ENCODE measurements at places on chromosomes 16 and 17. TPM values are rescaled to one million over a fixed set of nuclear protein-coding genes. Genes with fewer than 3 reads are reported as not detected.

- no peaks in the 10 kb centered on the region for H3K4me1 ChIP-seq
- no peak overlapping the region for H3K4me3 ChIP-seq
- no peak for DNase-seq
- no peak overlapping the region for H3K27ac ChIP-seq
- no peaks in the 10 kb centered on the region for H3K27me3 ChIP-seq
Observed at GRCh38 chr16:78562650-78563049, 463.2 kb downstream of the WWOX start.

- H3K4me3 ChIP-seq, result peak overlapping the region; percentile 23
- peaks cover 6% of the 10 kb centered on the region for H3K4me1 ChIP-seq
- H3K27ac ChIP-seq, result no peak overlapping the region
- H3K36me3 ChIP-seq, result no peaks in the 10 kb centered on the region
- DNase-seq, result peak; percentile 61
Observed at GRCh38 chr17:62791767-62792446, 16.2 kb downstream of the MARCHF10 start.

The LHX1 gene
- 0.44 TPM for total RNA-seq

The NTN3 gene
- total RNA-seq, result 0.30 TPM

- no peak overlapping the region for H3K27ac ChIP-seq
- DNase-seq, result no peak
- H3K36me3 ChIP-seq, result peaks cover 81% of the 10 kb centered on the region
- H3K4me1 ChIP-seq, result no peaks in the 10 kb centered on the region
- H3K4me3 ChIP-seq, result no peak overlapping the region
Observed at GRCh38 chr16:89895482-89896250, 22.3 kb downstream of the TCF25 start.

DNA sequence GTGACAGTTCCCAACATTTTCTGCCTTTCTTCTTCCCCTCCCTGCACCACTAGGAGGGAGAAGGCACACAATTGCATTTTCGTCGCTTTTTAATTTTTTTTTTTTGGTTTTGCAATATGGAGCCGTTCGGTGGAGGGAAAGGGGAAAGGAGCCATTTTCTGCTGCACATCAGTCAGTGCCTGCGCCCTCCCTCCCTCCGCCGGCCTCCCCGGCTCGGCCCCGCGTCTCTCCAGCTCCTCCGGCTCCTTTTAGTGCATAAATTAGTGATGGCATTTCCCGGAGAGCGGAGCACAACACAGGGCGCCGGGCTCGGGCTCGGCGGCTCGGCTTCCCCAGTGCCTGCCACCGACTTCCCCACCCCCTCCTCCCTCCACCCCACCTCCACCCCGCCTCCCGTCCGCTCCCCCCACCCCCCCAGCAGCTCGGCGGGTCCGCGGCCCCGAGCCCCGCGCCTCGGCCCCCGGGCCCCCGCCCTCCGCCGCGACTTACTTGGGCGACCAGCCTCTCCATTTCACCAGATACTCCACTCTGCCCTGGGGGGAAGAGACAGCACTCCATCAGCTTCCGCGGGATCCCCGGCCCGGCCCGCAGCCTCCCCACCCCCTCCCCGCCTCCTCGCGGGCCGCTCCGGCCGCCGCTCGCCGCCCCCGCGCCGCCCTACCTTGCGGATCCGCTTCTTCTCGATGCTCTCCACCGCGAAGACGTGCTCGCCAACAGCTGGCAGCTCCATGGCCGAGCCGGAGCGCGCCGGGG lies 542 bp downstream of the CBX4 start:
- H3K4me1 ChIP-seq, result peaks cover 39% of the 10 kb centered on the region
- H3K27ac ChIP-seq, result peak overlapping the region; percentile 94
- DNase-seq, result no peak
- peaks cover 15% of the 10 kb centered on the region for H3K36me3 ChIP-seq

GRCh38 chr16:28052274-28053128 lies 11.0 kb downstream of the GSG1L start:
- peaks cover 2% of the 10 kb centered on the region for H3K27me3 ChIP-seq
- H3K4me3 ChIP-seq, result no peak overlapping the region
- no peak overlapping the region for H3K27ac ChIP-seq
- DNase-seq, result no peak

- no peaks in the 10 kb centered on the region for H3K4me1 ChIP-seq
- no peak overlapping the region for H3K27ac ChIP-seq
- no peaks in the 10 kb centered on the region for H3K36me3 ChIP-seq
- H3K4me3 ChIP-seq, result no peak overlapping the region
- no peak for DNase-seq
Observed at GRCh38 chr17:28018439-28019070, 23.9 kb upstream of the NLK start.

- peak overlapping the region; percentile 99 for H3K27ac ChIP-seq
- H3K27me3 ChIP-seq, result no peaks in the 10 kb centered on the region
- H3K4me1 ChIP-seq, result peaks cover 52% of the 10 kb centered on the region
- H3K4me3 ChIP-seq, result peak overlapping the region; percentile 57
- DNase-seq, result peak; percentile 88
- H3K36me3 ChIP-seq, result no peaks in the 10 kb centered on the region
Observed at GRCh38 chr17:78315355-78316114, 44.3 kb downstream of the SOCS3 start.

DNA sequence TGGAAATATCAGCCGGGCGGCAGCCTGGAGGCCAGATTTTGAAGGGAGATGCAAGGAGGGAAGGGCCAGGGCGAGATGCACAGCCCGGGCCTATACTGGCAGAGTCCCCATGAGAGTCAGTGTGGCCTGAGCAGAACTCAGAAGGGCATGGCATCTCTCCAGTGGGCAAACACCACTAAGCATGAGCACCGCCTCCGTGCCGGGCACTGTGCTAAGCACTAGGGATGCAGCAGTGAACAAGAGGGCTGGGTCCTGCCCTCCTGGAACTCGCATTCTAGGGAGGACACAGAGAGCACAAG lies 33.5 kb downstream of the TK2 start:
- no peaks in the 10 kb centered on the region for H3K36me3 ChIP-seq
- no peak for DNase-seq
- peaks cover 70% of the 10 kb centered on the region for H3K4me1 ChIP-seq
- no peaks in the 10 kb centered on the region for H3K27me3 ChIP-seq
- H3K27ac ChIP-seq, result peak overlapping the region; percentile 67
- H3K4me3 ChIP-seq, result no peak overlapping the region

DNA sequence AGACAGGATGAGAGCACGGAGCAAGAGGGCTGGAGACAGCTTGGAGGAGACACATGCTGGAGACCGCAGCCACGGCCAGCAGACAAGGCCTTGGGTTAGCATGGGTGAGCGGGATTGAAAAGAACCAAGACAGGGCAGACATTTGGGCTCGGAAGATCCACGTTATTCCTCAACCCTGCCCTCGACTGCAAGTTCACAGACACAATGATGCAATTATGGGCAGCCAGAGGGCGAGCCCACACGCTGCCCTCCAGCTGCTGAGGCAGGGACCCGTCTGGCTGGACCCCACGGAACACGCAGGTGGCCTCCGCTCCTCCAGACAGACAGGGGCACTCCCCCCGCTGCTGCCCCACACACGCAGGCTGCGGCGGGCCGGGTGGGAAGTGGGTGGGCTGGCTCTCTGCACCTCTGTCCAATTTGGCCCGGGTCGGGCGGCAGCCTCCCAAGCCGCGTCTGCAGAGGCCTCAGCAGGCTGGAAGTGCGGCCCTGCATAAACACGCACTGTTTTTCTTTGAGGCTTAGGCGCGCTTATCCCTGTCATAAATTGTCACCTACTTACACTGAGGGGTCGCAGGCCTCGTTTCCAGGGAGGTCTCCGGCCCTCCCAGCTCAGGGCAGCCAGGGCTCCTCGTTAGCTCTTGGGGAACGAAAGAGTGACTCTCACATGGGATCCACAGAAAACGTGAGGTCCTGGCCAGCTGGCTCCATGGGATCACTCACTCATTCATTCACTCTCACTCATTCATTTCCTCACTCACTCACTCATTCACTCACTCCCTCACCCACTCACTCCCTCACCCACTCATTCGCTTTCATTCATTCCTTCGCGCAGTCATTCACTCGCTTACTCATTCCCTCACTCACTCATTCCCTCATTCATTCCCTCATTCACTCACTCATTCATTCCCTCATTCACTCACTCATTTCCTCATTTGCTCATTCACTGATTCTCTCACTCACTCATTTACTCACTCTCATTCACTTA lies 303.9 kb downstream of the C16orf95 start:
- no peak for DNase-seq
- H3K4me3 ChIP-seq, result no peak overlapping the region
- H3K27me3 ChIP-seq, result no peaks in the 10 kb centered on the region
- no peak overlapping the region for H3K27ac ChIP-seq
- H3K36me3 ChIP-seq, result no peaks in the 10 kb centered on the region

- no peaks in the 10 kb centered on the region for H3K36me3 ChIP-seq
- no peak overlapping the region for H3K27ac ChIP-seq
- H3K4me1 ChIP-seq, result no peaks in the 10 kb centered on the region
- DNase-seq, result no peak
Observed at GRCh38 chr17:28507567-28508203, 1.5 kb downstream of the FOXN1 start.

GRCh38 chr17:43562679-43563599 lies 16.8 kb upstream of the ETV4 start:
- no peaks in the 10 kb centered on the region for H3K4me1 ChIP-seq
- no peak overlapping the region for H3K27ac ChIP-seq
- no peaks in the 10 kb centered on the region for H3K27me3 ChIP-seq
- no peak overlapping the region for H3K4me3 ChIP-seq

- DNase-seq, result no peak
- no peaks in the 10 kb centered on the region for H3K36me3 ChIP-seq
- H3K4me1 ChIP-seq, result no peaks in the 10 kb centered on the region
- H3K27me3 ChIP-seq, result no peaks in the 10 kb centered on the region
Observed at GRCh38 chr17:82377924-82378740, 6.6 kb downstream of the UTS2R start.

The PYY gene
- 0.52 TPM for total RNA-seq

The TELO2 gene
- total RNA-seq, result 74.3 TPM

- DNase-seq, result no peak
- no peaks in the 10 kb centered on the region for H3K36me3 ChIP-seq
- no peaks in the 10 kb centered on the region for H3K27me3 ChIP-seq
- no peak overlapping the region for H3K27ac ChIP-seq
- H3K4me3 ChIP-seq, result no peak overlapping the region
- H3K4me1 ChIP-seq, result no peaks in the 10 kb centered on the region
Observed at GRCh38 chr17:4345581-4346252, 20.8 kb downstream of the UBE2G1 start.

DNA sequence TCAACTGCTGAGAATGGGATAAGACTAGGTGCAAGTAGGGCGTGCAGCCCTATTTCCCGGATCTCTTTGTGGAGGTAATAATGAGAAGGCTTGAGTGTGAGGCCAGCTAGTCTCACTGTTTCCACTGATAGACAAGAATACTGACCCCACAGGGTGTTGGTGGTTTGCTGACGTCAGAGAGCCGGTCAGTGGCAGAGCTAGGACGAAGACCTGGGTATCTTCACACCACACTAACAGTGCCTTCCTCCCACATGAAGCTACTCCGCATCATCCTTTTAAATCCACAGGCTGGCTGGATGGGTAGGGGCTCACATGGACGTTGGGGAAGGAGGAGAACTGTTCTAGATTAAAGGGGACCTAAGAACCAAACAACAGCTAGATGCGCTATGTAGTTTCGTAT lies 68.0 kb downstream of the ZFHX3 start:
- no peak overlapping the region for H3K4me3 ChIP-seq
- H3K4me1 ChIP-seq, result no peaks in the 10 kb centered on the region
- no peak for DNase-seq
- H3K27me3 ChIP-seq, result no peaks in the 10 kb centered on the region
- H3K36me3 ChIP-seq, result no peaks in the 10 kb centered on the region
- H3K27ac ChIP-seq, result no peak overlapping the region

DNA sequence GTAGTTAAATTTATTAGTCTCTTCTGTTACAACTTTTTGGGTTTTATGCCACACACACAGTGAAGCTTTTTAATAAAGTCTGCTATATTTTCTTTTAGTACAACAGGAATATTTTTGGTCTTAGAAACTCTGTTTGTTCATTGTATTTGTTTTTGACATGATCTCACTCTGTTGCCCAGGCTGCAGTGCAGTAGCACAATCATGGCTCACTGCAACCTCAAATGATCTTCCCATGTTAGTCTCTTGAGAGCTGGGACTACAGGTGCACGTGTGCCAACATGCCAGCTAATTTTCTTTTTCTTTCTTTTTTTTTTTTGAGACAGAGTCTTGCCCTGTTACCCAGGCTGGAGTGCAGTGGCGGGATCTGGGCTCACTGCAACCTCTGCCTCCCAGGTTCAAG lies 27.1 kb downstream of the PPM1D start:
- H3K4me1 ChIP-seq, result no peaks in the 10 kb centered on the region
- peaks cover 3% of the 10 kb centered on the region for H3K36me3 ChIP-seq
- no peak overlapping the region for H3K27ac ChIP-seq
- H3K27me3 ChIP-seq, result no peaks in the 10 kb centered on the region
- H3K4me3 ChIP-seq, result no peak overlapping the region

The SREBF1 gene
- 298 TPM for total RNA-seq

DNA sequence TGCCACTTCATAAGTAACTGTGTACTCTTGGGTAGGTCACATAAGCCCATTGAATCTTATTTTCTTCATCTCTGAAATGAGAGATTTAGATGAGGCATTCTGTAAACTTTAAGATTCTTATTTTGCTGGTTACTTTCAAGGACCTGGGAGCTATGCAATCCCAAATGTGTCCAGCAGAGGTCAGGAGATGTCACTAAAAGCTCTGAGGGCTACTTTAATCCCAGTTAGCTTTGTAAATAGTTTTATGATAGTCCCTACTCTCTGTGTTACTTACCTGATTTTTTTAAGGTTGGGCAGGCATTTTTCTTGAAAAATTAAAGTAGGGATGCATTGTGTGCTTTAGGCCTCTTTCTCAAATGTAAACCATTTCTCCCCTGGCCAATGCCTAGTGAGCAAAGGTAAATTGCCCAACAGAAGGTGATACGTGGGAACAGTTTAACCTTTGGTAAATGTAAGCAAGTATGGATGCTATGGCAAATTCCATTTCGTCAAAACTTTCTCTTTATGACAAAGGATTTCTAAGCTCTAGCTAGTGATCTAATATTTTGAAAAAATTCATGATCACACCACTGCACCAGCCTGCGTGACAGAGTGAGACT lies 57.1 kb upstream of the WSB1 start:
- no peaks in the 10 kb centered on the region for H3K27me3 ChIP-seq
- H3K36me3 ChIP-seq, result no peaks in the 10 kb centered on the region
- peaks cover 11% of the 10 kb centered on the region for H3K4me1 ChIP-seq
- H3K4me3 ChIP-seq, result no peak overlapping the region
- H3K27ac ChIP-seq, result no peak overlapping the region
- peak; percentile 61 for DNase-seq
